ENCODE measurements at places on chromosomes 13 and 19. TPM values are rescaled to one million over a fixed set of nuclear protein-coding genes. Genes with fewer than 3 reads are reported as not detected.

- no peak overlapping the region for H3K4me3 ChIP-seq
- H3K4me1 ChIP-seq = peaks cover 6% of the 10 kb centered on the region
- no peaks in the 10 kb centered on the region for H3K27me3 ChIP-seq
- no peak overlapping the region for H3K27ac ChIP-seq
- DNase-seq = no peak
Measured at GRCh38 chr19:34228762-34229161, 25.6 kb upstream of the GARRE1 start.

DNA sequence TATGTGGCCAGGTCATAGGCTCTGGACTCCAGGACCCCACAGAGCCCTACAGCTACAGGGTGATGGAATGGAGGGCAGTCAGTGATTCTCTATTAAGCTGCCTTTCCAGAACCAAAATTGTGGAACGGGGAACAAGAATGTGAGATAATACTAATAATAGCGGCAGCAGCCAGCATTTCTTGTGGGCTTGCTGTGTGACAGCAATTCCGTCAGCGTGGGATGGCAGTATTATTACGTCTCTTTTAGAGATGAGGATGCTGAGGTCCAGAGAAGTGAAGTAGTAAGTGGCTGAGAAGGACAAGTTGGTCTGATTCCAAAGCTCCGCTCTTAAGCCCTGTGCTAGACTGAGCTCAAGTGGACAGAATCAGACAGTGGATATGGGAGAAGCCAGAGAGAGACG, 24.4 kb downstream of the GRIK5 start:
- no peak for DNase-seq
- no peak overlapping the region for H3K27ac ChIP-seq
- H3K4me3 ChIP-seq = no peak overlapping the region
- no peaks in the 10 kb centered on the region for H3K36me3 ChIP-seq
- H3K27me3 ChIP-seq = no peaks in the 10 kb centered on the region

DNA sequence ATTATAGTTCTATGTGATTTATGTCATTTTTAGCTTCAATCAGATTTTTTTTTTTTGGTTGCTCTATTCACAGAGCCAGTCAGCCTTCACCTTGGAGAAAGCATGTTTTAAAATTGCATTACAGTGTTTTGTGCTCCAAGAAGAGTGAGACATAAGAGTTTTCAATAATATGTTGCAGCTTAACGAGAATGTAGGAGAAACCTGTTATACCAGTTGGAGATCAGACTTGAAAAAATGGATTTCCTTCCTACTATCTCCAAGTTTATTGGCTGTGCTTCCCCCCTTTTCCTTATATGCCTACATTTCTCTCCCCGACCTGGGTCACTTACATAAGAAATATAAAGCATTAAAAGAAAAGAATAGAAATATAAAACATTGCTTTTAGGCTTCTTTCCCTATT, 123.9 kb upstream of the ARGLU1 start:
- no peaks in the 10 kb centered on the region for H3K27me3 ChIP-seq
- no peak for DNase-seq
- no peaks in the 10 kb centered on the region for H3K4me1 ChIP-seq
- no peak overlapping the region for H3K4me3 ChIP-seq

- H3K27me3 ChIP-seq = no peaks in the 10 kb centered on the region
- no peaks in the 10 kb centered on the region for H3K36me3 ChIP-seq
- H3K27ac ChIP-seq = no peak overlapping the region
- no peaks in the 10 kb centered on the region for H3K4me1 ChIP-seq
- DNase-seq = no peak
- no peak overlapping the region for H3K4me3 ChIP-seq
Measured at GRCh38 chr19:5003781-5004180, 34.9 kb downstream of the KDM4B start.

- DNase-seq = no peak
- H3K36me3 ChIP-seq = no peaks in the 10 kb centered on the region
- H3K27ac ChIP-seq = no peak overlapping the region
- peaks cover 3% of the 10 kb centered on the region for H3K4me1 ChIP-seq
Measured at GRCh38 chr19:30551271-30551670, 179.1 kb downstream of the ZNF536 start.

- H3K4me3 ChIP-seq = no peak overlapping the region
- H3K36me3 ChIP-seq = no peaks in the 10 kb centered on the region
- no peaks in the 10 kb centered on the region for H3K27me3 ChIP-seq
- H3K4me1 ChIP-seq = no peaks in the 10 kb centered on the region
- H3K27ac ChIP-seq = no peak overlapping the region
Measured at GRCh38 chr13:21909331-21909730, 238.5 kb downstream of the FGF9 start.

DNA sequence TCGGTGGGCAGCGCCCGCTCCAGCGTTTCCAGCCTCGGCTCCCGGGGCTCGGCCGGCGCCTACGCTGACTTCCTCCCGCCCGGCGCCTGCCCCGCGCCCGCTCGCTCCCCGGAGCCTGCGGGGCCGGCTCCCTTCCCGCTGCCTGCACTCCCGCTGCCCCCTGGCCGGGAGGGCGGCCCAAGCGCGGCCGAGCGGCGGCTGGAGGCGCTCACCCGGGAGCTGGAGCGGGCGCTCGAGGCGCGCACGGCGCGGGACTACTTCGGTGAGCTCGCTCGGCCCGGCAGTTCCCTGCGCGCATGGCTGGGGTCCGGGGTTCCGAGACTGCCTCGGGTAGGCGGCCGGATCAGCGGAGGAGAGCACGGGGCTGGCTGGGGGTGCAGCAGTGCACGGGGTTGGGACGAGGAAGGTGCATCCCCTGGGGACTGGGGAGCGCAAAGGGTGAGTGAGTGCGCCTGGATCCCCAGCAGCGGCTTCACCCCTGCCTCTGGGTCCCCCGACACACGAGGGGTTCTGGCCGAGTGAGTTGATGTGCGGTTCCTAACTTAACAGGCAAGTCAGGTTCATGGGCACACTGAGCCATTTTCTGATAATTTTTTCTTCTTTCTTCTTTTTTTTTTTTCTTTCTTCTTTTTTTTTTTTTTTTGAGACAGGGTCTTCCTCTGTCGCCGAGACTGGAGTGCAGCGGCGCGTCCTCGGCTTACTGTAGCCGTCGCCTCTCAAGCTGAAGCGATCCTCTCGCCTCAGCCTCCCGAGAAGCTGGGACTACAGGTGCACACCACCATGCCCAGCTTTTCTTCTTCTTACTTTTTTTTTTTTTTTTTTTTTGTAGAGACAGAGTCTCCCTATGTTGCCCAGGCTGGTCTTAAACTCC, 1.1 kb downstream of the WTIP start:
- no peaks in the 10 kb centered on the region for H3K27me3 ChIP-seq
- no peaks in the 10 kb centered on the region for H3K4me1 ChIP-seq
- peak; percentile 68 for DNase-seq
- H3K36me3 ChIP-seq = no peaks in the 10 kb centered on the region
- H3K4me3 ChIP-seq = peak overlapping the region; percentile 49

DNA sequence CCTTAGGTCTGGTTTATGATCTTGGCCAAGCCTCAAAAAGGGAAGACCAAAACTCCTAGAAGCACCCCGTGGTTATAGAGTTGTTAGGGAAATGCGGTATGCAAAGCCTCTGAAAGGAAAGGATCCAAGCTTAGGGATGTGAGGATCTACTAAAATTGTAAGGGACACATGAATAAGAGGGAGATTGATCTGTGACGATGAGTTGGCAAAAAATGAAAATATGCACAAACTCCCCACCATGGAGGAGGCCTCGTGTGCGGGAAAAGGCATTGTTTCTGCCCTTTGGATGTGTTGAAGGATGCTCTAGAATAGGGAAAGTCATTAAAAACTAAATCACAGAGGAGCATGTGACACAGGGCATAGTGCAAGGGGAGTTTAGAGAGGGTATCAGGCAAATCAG, 88.7 kb upstream of the UBL3 start:
- no peaks in the 10 kb centered on the region for H3K27me3 ChIP-seq
- no peaks in the 10 kb centered on the region for H3K36me3 ChIP-seq
- DNase-seq = no peak
- no peak overlapping the region for H3K27ac ChIP-seq
- no peak overlapping the region for H3K4me3 ChIP-seq

- H3K36me3 ChIP-seq = peaks cover 9% of the 10 kb centered on the region
- H3K4me3 ChIP-seq = peak overlapping the region; percentile 80
- no peaks in the 10 kb centered on the region for H3K27me3 ChIP-seq
- H3K4me1 ChIP-seq = no peaks in the 10 kb centered on the region
Measured at GRCh38 chr19:49666120-49666444, 349 bp downstream of the BCL2L12 start.

GRCh38 chr19:56667311-56667870, 4.2 kb downstream of the ZNF835 start:
- no peaks in the 10 kb centered on the region for H3K27me3 ChIP-seq
- no peak overlapping the region for H3K4me3 ChIP-seq
- no peak overlapping the region for H3K27ac ChIP-seq
- H3K4me1 ChIP-seq = no peaks in the 10 kb centered on the region
- DNase-seq = no peak
- H3K36me3 ChIP-seq = no peaks in the 10 kb centered on the region

- H3K4me1 ChIP-seq = peaks cover 16% of the 10 kb centered on the region
- no peaks in the 10 kb centered on the region for H3K27me3 ChIP-seq
- no peak for DNase-seq
Measured at GRCh38 chr19:46298479-46299003, 1.7 kb downstream of the HIF3A start.

GRCh38 chr19:47613165-47614020, 4.5 kb downstream of the BICRA start:
- no peaks in the 10 kb centered on the region for H3K36me3 ChIP-seq
- H3K4me3 ChIP-seq = no peak overlapping the region
- no peak for DNase-seq
- H3K4me1 ChIP-seq = peaks cover 4% of the 10 kb centered on the region

DNA sequence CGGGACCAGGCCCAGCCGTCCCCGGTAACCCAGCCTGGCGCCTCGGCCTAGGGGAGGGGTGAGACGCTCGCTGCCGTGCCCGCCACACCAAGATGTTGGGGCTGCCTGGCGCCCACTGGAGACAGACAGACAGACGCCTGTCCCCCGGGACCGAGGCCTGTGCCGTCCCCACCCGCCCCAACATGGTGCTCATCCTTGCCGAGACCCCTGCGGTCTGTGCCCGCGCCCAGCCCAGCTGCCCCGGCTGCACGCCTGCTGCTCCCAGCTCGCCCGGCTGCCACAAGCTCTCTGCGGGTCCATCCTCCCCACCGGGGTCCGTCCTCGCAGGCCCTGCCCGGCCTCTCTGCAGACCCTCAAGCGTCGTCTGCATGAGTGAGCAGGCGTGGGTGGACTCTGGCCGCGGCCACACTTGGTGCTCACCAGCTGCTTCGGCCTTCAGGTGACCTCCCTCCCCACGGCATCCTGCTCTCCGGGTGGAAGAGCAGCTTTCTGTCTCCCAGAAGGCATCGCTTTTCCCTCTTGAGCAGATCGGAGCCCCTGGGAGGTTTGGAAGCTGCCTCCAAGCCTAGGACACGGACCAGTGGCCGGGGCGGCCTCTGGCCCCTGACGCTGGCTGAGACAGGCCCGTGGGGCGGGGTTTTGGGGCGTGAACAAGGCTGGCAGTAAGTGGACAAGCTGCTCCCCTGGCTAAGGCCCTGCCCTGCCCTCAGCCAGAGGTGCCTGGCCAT, 6.7 kb upstream of the TMPRSS9 start:
- peak; percentile 55 for DNase-seq
- no peak overlapping the region for H3K4me3 ChIP-seq
- H3K36me3 ChIP-seq = no peaks in the 10 kb centered on the region
- H3K4me1 ChIP-seq = no peaks in the 10 kb centered on the region

DNA sequence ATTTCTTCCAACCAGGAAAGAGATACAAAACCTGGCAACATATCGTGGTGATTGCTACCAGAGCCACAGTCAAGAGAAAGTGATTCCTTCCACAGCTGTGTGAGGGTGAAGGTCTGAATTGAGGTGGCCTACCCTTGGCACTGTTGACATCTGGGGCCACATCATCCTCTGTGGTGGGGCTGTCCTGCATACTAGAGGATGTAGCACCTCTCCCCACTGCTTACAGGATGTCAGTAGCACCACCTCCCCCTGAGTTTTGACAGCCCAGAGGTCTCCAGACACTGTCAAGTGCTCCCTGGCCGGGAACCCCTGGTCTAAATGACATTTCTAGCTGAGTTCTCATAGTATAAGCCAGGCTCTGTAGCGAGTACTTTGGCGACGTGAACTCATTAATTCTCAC, 15.5 kb downstream of the PTGER1 start:
- H3K4me3 ChIP-seq = no peak overlapping the region
- H3K27ac ChIP-seq = no peak overlapping the region
- no peaks in the 10 kb centered on the region for H3K27me3 ChIP-seq
- peaks cover 11% of the 10 kb centered on the region for H3K36me3 ChIP-seq
- no peaks in the 10 kb centered on the region for H3K4me1 ChIP-seq

DNA sequence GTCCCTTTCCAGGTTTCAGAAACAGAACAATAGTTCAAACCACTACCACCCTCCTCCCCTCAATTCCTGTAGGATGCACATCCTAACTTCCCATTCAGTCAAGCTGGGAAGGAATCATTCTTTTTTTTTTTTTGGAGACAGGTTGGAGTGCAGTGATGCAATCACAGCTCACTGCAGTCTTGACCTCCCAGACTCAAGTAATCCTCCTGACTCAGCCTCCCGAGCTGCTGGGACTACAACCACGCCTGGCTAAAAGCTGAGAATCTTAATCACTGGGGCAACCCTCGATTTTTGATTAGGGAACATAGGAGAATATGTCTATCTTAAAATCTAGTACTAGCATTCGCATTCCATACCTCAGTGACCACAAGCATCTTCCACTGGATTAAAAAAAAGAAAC, 146.2 kb downstream of the ABCC4 start:
- no peaks in the 10 kb centered on the region for H3K36me3 ChIP-seq
- peaks cover 4% of the 10 kb centered on the region for H3K4me1 ChIP-seq
- DNase-seq = no peak
- H3K4me3 ChIP-seq = no peak overlapping the region

Gene FOXA3
- polyA plus RNA-seq = 19.8 TPM

Gene DCT
- polyA plus RNA-seq = 0.27 TPM

Gene ANKLE1
- polyA plus RNA-seq = 0.23 TPM

Gene KCNRG
- polyA plus RNA-seq = 0.40 TPM

Gene CEACAM4
- 1.1 TPM for polyA plus RNA-seq

Gene CPAMD8
- polyA plus RNA-seq = 3.0 TPM

Gene NAPSA
- 4.1 TPM for polyA plus RNA-seq

Gene ZNF132
- polyA plus RNA-seq = 1.1 TPM

Gene FGF21
- polyA plus RNA-seq = not detected

Gene CIC
- 65.0 TPM for polyA plus RNA-seq

Gene KCNC3
- 7.1 TPM for polyA plus RNA-seq

Gene COL5A3
- 8.7 TPM for polyA plus RNA-seq

Gene WDR88
- not detected for polyA plus RNA-seq

Gene POU2F2
- polyA plus RNA-seq = 1.7 TPM

Measured in pancreas (tissue), 10 donors.